Aortic smooth muscle cell (primary cell): ENCODE measurements at places on chromosomes 3 and 15. TPM values are rescaled to one million over a fixed set of nuclear protein-coding genes. Genes with fewer than 3 reads are reported as not detected.

Gene SLC51B
- total RNA-seq, result not detected in 2 replicates

Gene SPINK8
- total RNA-seq, result not detected in 2 replicates

Gene GBE1
- total RNA-seq, result 259 and 288 TPM in 2 replicates

Gene CDV3
- total RNA-seq, result 135 and 150 TPM in 2 replicates

Gene ADGRG7
- 52.7 TPM in 1 of 2 replicates, not detected in the other for total RNA-seq

Gene CCDC33
- 0.06 TPM in 1 of 2 replicates, not detected in the other for total RNA-seq

Gene TIMP4
- 0.92 and 1.6 TPM in 2 replicates for total RNA-seq

Gene PRSS50
- not detected in 2 replicates for total RNA-seq

Gene NRG4
- not detected in 2 replicates for total RNA-seq

Gene SOX2
- total RNA-seq, result not detected in 2 replicates

Gene MYO5A
- total RNA-seq, result 76.2 and 94.8 TPM in 2 replicates

Gene SLC35G2
- total RNA-seq, result 11.4 and 16.2 TPM in 2 replicates

Gene CD200R1
- total RNA-seq, result 0.06 TPM in 1 of 2 replicates, not detected in the other
